ENCODE measurements at places on chromosomes 6 and 20.

- no peak for DNase-seq
These were observed 286.9 kb upstream of the PTCHD4 start for GRCh38 chr6:48397887-48398286.

- no peak for DNase-seq
These were observed 298.2 kb downstream of the BTBD9 start for GRCh38 chr6:38341496-38341895.

DNA sequence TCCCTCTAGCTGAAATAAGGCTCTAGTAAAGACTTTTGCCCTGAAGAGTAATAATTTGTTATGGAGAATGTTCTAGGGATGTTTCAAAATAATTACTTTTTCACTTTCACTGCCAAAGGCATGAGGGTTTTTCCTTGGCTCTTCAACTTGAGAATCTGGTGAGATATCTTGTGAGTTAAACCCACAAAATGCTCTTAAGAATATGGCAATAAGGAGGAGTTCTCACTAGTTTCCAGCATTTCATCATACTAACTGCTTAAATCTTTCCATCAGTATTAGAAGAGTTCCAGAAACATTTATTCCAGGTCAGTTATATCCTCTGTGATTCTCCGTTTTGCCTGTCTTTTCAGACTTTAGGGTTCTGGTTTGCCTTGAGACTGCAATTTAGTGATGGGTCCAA is 785.6 kb upstream of the GJE1 start:
- no peak for DNase-seq

- no peak for DNase-seq
These were observed 19.9 kb downstream of the TGM2 start for GRCh38 chr20:38144974-38145728.
